HT1080 (cell line): ENCODE measurements at places on chromosomes 5 and 9. TPM values are rescaled to one million over a fixed set of nuclear protein-coding genes. Genes with fewer than 3 reads are reported as not detected.

SLC27A6 gene
- total RNA-seq: 0.26 and 0.27 TPM in 2 replicates

SH3RF2 gene
- total RNA-seq: 16.0 and 18.9 TPM in 2 replicates

HBEGF gene
- 55.7 and 61.2 TPM in 2 replicates for total RNA-seq

CENPK gene
- 35.3 and 41.3 TPM in 2 replicates for total RNA-seq

TRPM6 gene
- 0.02 TPM in 1 of 2 replicates, not detected in the other for total RNA-seq

EPB41L4A gene
- total RNA-seq: 0.30 TPM in 1 of 2 replicates, not detected in the other

SLC25A2 gene
- not detected in 2 replicates for total RNA-seq

CDH18 gene
- 0.31 and 0.37 TPM in 2 replicates for total RNA-seq

- DNase-seq: no peak
These were observed 22.5 kb upstream of the GLIPR2 start for GRCh38 chr9:36113999-36114398.

DNA sequence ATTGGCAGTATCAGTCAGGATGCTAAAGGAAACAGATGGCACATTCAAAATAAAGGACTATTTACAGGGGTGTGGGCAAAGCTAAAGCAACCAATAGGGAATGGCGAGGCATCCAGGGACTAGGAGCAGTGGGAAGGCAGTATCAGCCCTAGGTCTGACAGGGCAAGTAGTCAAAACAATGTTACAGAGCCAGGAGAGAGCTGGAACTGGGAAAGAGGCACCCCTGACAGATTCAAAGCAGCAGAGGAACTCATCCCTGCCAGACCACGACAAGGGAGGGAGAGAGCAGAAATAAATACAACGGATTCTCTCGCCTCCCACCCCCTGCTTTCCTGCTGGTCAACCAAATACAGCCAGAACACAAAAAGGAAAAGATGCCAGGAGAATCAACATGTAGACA is 371.5 kb downstream of the NR2F1-AS1 start:
- no peak for DNase-seq

GRCh38 chr5:10552183-10553143 is 11.4 kb upstream of the ANKRD33B start:
- DNase-seq: peak; percentile 75

- DNase-seq: no peak
These were observed 657 bp downstream of the MAT2B start for GRCh38 chr5:163506095-163506457.

DNA sequence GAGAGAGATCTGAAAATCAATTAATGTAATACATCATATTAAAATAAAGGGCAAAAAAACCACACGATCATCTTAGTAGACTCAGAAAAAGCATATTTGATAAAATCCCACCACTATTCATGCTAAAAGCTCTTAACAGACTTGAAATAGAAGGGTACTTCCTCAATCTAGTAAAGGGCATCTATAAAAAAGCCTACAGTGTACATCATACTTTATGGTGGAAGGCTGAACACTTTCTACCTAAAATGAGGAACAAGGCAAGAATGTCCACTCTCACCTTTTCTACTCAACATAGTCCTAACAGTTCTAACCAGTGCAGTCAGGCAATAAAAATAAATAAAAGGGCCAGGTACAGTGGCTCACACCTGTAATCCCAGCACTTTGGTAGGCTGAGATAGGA is 38.9 kb downstream of the POLK start:
- no peak for DNase-seq

DNA sequence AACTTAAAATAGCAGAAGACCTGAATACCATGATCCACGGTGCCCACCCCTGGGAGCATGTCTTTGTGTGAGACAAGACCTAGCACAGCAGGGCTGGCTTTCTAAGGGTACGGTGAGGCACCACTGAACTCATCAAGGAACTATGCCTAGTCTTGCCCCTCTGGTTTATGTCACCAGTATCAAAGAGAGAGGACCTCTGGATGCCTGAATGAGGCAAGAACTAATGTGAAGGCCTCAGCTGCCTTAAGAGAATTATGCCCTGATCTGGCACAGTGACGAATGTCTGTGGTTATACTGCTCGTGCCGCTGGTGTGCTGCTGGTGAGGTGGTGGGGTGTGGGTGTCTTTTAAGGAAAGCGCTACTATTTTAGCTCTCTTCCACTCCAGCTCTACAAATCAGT is 23.0 kb downstream of the NREP start:
- DNase-seq: peak; percentile 58

- peak; percentile 44 for DNase-seq
These were observed 95.1 kb downstream of the HRH2 start for GRCh38 chr5:175752826-175753535.

DNA sequence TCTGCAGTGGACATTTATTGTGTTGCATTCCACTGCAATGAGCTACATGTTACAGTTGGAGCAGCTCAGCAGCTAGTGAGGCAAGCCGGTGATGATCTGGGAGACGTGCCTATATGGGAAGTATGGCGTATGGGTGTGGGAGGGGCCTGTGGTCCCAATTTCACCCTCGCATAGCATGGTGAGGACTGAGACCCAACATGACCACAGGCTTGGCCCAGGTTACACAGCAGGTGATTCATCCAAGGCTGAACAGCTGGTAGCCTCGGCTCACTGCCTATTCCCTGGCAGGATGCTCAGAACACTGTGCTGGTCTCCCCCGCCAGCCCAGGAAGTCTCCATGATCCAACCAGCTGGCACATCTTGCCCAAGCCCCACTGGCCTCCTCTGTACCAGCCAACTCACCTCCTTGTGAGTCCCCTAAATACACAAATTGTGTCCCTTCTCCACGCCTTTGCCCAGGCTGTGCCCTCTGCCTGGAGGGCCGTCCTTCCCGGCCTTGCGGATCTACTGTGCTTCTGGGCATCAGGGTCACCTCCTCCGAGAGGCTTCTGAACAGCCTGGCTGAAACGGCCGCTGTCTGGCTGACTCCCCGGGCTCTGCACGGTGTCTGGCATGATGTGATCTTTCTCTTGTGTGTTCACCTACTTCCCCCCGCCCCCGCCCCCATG is 81.4 kb downstream of the NSUN2 start:
- peak; percentile 81 for DNase-seq

DNA sequence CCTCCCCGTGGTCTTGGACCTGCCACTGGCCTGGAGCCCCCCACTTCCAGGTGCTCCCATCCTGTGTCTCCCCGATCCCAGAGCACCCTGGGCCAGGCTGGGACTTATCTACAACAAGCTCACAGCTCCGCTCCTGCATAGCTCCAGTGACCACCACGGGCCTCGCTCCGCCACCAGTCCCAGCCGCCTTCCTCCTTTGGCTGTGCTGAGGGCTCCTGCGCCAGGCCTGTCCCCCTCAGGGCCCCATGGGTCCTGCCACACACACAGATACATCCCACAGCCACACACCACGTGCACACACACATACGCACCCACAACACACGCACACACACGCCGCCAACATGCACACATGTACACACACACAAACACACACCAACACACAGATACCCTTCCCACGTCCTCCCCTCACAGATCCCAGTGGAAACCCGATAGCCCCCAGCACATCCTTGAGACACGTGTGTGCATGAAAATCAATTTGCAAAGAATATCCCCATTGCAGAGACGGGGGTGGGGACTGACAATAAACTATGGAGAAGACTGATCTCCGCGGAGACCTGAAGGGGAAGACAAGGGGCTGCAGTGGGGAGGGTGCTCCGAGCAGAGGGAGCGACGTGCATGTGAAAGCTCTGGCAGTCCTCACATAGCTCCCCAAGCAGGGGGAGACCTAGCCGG is 18.5 kb upstream of the LAMC3 start:
- DNase-seq: no peak

GRCh38 chr9:70398145-70398556 is 16.3 kb downstream of the KLF9 start:
- no peak for DNase-seq

GRCh38 chr9:76602199-76602598 is 143.2 kb downstream of the GCNT1 start:
- DNase-seq: no peak

DNA sequence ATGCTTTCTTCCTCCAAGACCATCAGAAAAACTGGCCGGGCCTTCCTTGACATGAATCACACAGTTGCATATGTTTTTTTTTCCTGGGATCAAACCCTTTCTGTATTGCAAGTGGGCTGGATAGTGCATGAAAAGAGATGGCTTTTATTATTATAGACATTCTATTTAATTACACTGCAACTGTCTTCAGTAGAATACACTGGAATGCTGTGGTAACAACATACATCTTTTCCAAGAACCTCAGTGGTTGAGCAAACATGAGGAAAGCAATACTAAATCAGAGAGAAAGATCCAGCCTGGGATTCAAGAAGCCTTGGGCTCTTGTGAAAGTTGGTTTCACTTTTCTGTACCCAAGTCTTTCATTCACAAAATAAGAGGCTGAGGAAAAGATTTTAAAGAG is 193.0 kb downstream of the DMAC1 start:
- DNase-seq: no peak

DNA sequence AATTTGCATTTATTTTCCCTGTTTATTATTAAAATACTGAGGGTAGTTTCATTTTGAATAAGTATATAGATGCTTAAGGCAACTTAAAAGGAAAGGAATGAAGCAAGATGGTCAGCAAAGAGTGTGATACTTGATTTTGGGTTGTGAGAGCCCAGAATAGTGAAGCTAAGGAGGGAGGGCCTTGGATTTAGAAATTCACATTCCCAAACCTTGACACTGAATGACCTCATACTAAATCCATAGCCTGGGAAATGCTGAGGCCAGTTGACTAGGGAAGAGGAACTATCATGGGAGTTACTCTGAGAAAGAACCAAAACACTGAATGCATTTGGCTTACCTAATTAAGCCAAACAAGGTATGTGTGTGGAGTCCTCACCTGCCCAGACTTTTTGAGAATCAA is 292.5 kb downstream of the SPATA31D1 start:
- no peak for DNase-seq

GRCh38 chr9:112041536-112042243 is 133.4 kb downstream of the SUSD1 start:
- DNase-seq: peak; percentile 100

DNA sequence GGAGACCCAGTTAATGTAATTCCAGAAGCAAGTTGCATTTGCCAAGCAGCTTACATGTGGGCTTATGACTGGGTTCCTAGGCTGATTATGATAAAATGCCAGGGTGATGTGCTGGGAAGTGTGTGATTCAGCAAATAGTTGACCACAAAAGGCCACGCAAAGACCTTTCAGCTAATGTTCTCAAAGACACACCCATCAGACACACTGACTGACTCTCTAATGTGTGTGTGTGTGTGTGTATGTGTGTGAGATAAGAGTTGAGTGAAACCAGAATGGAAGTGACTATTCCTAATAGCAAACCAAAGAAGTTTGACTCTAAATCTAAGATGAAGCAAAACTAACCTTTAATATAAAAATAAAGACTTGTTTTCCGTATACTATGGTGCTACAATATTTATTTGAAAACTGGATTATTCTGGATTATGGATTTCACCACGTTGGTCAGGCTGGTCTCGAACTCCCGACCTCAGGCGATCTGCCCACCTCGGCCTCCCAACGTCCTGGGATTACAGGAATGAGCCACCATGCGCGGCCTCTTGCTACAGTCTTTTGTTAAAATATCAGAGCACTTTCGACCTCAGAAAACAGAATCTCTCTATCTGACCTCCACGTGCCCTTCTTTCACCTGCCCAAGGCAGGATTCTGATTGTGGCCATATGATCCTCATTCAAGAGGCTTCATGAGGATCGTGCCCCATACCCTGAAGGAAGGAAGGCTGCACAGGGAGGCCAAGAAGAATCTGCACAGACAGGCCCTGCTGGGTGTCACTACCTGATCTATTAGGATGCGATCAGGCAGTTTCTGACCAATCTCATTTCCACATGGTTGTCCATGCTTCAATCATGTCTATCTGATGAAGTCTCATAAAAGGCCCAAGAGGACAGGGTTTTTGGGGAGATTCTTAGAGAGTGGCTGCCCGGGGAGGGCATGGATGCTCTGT is 75.6 kb downstream of the USP20 start:
- peak; percentile 99 for DNase-seq

DNA sequence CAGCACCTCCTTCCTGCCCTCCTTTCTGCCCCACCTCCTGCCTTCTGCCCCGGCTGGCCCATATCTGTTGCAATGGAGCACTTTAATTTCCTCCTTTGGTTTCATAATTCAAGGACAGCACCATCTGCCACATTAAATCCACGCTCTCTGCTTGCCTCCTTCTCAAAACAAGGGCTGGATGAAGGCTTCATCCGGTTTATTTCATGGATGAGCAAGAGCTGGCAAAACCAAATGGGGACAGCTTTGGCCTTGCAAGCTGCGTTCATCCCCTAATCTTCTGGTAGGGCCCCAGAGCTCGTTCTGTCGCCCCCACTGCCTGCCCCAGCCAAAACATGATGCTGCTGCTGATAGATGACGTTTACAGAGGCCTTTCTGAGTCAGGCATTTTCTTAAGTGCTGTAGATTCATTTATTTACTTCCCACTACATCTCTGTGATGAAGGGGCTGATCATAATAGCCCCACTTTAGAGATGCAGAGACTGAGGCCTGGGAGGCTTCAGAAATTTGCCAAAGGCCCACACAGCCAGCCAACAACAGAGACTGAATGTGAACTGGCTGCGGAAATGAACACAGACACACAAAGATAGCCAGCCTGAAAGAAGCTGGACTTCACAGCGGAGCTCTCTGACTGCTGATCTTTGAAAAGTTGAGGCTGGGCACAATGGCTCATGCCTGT is 115.6 kb upstream of the CPEB4 start:
- no peak for DNase-seq

GRCh38 chr5:112440031-112440430 is 21.0 kb upstream of the EPB41L4A start:
- no peak for DNase-seq

- no peak for DNase-seq
These were observed 16.1 kb downstream of the CACNA1B start for GRCh38 chr9:137893670-137894069.

- DNase-seq: no peak
These were observed 117.5 kb upstream of the CPEB4 start for GRCh38 chr5:173770637-173771036.

DNA sequence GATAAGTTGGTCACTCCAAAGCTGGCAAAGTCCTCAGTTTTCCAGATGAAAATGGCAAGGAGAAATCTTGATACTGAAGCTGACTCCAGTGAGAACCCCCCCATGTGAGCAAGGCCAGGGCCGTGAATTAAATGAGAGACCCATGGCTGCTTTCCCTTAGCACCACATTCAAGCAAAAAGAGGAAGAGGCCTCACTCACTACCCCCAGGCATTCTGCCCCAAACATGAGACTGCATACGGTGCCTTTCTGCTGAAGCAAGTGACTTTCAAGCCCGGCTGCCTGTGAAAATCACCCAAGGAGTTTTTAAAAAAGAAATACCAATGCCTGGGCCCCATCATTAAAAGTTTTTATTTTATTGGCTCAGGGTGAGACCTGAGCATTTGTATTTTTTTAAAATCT is 66.9 kb downstream of the TMEM252 start:
- no peak for DNase-seq

- DNase-seq: peak; percentile 31
These were observed 7.3 kb upstream of the C5orf58 start for GRCh38 chr5:170225326-170226128.

DNA sequence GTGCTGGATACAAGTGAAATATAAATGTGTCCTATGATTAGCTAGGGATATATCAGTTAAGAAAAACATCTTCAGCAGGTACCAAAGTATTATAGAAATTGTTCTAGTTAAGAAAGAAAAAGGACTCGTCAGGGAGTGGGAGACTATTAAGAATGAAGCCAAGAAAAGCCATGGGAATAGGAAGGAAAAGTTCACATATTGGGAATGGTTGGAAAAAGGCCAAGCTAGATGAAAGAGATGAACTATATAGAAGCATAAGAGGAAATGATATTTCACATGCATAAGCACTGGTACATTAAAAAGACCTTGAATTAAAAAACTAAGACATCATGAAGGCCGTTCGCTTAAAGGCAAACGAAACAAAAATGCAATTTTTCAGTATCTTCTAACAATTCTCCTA is 237.7 kb downstream of the ADAMTS6 start:
- no peak for DNase-seq
